HEK293T (cell line): ENCODE measurements at places on chromosomes 5 and 9.

DNA sequence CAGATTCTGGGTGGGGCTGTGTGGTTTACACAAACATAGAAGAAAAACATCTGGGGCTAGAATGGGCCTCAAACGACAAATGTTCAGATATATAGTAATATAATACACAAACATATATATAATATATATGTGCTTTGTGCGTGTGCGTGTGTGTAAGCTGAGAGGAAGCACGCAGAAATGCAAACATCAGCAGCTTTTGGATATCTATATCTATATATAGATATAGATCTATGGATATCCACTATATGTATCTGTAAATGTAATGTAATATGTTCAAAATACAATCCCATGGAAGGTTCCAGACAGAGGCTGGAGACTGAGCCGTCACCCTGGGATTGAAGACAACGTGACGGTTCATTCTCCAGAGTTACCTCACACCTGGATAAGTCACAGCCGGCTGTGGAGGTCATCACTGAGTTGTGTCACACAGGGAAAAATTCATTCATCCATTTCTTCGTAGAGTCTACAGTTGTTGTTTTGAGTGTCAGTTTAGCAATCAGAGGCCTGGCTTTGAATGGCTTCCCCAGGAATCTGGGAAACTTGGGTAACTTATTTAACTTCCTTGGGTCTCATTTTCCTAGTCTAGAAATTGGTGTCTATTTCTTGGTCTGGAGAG, 123.0 kb upstream of the CPEB4 start:
- DNase-seq = no peak

DNA sequence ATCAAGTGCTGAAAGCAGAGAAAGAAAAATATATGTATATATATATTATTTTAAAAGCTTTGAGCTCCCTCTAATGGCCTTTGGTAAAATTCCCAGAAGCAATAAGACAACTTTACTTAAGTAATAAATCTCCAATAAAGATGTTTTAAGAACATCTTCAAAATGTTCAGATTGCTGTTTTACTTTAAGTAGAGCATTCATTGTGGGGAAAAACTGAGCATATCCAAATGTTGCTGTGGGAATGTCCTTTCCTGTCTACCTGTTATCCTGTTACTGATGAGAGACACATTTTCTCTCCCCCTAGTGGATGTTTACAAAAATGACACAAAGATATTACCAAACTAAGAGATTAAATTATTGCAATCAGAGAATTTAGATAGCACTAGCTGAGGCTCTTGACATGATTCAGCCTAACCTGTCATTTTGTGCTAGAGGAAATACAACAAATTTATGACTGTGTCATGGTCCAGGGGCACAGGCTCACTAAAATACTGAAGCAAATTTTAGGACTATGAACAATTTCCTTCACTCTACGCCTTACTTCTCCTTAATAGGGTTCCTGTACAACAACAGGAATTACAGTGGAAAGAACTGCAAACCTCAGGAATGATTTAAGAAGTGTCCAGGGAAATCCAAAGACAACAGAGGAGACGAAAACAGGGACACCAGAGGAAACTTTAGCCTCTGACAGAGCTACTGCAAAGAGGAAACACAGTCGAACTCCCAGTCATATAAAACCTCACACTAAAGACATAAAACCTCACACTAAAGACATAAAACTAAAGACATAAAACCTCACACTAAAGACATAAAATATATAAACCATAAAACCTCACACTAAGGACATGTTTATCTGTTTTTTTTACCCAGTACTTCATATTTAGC, 24.3 kb upstream of the PRRC1 start:
- DNase-seq = peak; percentile 38

- no peak for DNase-seq
Measured at GRCh38 chr5:83406906-83407305, 64.6 kb upstream of the VCAN start.

GRCh38 chr9:9112001-9112720, 1312.6 kb upstream of the DMAC1 start:
- no peak for DNase-seq

GRCh38 chr5:173138707-173139106, 5.6 kb upstream of the BNIP1 start:
- no peak for DNase-seq

- no peak for DNase-seq
Measured at GRCh38 chr9:123772374-123772773, 157.6 kb downstream of the DENND1A start.

DNA sequence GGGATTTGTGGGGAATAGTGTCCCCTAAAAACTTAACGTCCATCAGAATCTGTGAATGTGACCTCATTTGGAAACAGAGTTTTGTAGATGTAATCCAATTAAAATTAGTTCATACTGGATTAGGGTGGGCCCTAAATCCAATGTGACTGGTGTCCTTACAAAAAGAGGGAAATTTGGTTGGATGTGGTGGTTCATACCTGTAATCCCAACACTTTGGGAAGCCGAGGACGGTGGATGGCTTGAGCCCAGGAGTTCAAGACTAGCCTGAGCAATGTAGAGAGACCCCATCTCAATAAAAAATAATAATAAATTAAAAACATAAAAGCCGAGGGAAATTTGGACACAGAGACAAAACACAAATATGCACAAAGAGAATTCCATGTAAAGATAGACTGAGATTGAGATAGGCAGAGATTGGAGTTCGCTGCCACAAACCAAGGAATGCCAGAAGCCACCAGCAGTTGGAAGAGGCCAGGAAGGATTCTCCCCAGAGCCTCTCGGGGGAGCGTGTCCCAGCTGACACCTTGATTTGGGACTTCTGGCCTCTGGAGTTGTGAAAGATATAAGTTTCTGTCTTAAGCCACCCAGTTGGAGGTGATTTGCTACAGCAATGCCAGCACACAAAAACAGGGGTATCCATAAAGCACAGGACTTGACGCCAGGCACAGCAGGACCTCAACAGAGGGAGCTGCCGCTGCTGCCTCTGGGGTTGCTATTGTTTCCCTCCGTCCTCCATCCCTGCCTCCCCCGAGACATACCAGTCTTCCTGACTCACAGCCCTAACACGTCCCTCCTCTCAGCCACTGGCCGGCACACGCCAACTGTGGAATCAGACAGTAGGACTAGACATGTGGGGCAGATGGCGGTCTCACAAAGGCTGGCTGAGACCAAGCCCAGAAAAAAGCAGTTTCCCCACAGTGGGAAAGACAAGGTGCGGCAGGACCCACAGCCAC, 73.8 kb upstream of the IL17B start:
- DNase-seq = no peak

- DNase-seq = no peak
Measured at GRCh38 chr5:154176181-154176580, 14.4 kb upstream of the GALNT10 start.

DNA sequence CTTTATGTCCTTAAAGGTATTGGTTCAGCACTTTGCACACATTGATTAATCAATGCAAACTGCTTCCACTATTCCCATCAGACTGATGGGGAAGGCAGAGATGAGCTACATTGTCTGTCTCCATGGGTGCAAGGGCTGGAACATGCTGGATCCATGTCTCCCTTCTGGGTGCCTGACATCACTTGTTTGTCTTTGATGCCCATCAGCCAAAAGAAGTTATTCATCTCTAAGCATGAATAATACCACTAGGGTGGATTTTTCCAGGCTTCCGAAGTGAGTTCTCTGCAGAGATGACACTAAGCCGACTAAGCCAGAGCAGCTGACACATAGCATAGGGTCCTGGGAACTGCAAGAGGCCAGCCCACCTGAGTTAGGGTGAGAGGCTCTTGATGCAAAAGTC, 8.7 kb downstream of the FGF1 start:
- DNase-seq = no peak

DNA sequence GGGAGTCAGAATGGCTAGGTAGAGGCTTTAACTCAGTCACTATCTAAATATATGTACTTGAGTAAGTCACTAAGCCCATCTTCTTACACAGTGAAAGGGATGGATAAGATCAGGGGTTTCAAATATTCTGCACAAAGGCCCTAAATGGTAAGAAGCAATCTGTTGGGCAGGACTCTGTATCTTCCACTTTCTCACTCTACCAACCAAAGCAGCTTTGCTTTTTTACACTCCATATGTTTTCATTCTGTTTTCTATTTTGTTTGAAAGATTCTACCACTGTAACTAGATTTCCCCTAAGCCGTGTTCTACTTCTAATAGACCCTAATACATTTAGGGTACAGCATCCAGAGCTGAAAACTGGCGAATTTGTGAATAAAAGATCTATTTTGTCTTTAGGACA, 477.5 kb upstream of the NMUR2 start:
- no peak for DNase-seq

DNA sequence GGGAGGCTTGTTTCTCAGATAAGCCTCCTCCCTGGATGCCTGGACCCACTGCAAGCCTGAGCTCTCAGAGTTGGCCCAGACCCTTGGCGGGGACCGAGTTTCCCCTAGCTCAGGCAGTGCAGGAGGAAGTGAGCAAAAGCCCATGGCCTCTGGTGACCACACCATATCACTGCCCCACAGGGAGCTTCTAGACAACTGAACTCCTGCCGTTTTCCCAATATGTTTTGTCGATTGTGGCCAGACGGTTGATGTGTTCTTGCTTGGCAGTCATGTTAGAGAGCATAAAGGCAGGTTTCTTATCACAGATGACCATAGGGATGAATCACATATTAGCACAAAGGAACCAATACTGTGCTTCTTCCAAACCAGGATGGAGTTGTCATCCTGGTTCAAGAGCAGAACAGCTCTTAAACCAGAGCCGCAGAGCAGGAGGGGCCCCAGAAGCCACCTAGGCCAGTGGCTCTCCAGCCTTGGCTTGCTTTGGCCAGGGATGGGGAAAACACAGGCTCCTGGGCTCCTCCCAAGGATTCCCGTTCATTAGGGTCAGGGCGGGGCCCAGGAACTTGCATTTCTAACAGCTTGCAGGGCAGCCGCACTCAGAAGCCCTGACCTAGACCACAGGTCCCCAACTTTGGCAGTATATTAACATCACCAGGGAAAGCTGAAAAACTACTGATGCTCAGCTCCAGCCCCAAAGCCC, 113.1 kb upstream of the TBC1D2 start:
- DNase-seq = no peak

DNA sequence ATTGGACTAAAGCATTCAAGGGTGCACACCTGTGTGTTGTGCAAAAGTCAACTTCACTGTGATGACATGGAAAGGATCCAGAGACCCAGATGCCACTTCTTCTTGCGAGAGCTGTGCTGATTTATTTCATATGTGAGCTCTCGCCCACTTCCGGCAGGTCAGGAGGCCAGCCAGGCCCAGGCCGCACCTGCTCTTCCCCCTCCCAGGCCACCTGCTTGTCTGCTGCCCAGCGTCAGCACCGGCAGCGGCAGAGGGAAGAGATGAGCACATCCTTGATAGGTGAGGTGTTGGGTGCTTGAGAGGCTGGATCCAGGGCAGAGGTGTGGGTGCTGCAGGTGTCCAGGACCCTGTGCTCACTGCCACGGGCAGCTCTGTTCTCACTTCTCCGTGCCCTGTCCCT, 242.9 kb downstream of the FANCC start:
- no peak for DNase-seq

DNA sequence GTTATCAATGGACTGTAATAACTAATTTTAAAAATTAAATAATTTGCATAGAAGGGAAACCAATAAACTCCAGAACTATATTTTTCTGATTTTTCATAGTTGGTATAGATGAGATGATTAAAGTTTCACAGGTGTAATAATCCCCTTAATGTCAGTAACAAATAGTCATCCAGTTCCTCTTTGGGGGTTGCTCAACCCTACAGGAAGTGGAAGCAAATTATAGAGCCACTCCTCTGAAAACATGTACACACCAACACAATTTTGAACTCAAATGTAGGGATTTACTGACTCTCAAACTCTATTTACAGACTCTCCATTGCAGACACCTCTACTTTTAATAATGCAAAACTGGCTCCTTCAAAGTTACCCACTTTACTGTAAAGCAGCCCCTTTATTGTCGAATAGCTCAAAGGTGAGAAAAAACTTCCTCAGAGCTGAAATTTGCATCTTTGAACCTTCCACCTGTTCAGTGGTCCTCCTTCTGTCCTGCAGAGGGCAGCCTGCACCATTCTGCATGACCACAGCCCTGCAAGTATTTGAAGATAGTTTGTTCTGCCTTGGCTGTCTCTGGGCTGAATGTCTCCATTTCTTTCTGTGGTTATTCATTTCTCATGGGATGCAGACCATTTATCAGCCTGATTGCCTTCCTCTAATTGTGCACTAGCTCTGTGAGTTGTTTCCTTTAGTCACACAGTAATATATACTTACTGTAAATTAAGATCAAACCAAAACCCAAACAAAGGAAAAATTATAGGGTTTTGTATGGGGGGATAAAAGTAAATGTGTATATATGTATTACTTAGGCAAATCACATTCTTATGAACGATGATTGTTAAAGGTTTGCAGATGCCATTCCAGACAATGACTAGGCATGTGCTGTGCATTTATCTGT, 383.2 kb upstream of the SGCD start:
- DNase-seq = peak; percentile 48

DNA sequence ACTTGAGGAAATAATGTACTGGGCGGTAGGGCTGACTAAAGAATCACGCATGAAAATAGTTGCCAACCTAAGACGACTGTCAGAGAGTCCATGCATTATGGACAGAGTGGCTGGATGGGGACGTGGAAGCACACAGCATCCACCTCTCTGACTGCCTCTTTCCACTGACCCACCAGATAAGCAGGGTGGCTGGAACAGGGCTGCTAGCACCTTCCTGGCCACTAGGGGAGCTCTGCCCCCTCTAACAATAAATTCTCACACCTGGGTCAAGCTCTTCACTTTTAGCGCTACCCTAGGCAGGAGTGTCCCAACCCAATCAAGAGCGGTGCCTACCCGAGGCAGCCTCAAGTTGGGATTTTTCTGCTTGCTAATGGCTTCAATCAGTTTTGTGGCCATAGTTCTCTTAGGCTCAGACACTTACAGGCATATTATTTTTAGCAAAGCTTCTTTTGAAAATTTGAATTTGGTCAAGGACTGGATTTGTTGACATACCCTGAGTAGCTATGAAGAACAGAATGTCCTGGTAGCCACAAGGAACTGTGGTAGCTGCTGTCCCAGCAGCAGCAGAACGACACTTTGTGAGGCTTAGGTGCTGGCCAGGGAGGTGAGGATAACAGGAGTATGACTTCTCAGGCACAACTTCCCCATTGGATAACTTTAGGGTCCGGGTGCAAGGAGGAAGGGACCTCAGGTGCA, 6.9 kb upstream of the TPM2 start:
- peak; percentile 74 for DNase-seq

DNA sequence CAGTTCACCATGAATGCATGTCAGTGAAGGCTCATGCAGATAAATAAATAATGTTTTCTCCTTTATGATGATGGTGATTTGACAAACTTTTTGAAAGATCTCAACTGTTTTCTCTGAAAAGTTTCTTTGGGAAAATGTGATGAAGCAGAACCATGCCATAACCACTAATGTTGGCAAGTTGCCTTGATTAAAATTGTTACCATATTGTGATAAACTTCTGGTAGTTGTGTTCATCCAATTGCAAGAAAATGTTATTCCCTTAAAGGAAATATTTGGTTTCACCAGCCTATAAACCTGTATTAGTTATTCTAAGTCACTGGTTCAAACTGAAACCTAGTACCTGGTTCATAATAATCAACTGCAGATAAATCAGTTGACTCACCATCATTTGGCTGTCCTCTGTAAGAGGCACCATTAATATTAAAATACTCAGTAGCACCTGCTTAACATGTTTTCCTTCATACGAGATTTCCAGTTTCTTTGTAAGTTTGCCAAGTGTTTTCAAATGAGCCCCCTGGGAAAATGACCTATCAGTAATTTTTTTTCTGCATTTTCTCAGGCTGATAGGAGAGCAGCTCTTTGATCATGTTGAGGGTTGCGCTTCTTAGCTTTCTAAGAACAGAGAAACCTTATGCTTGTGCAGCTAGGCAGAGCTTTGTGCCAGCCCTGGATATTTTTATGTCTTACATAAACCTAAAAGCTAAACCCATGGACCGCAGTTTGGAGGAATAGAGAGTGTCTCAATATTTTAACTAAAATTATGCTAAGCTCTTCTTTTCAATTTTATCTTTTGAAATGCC, 88.0 kb downstream of the LURAP1L start:
- no peak for DNase-seq
